ENCODE measurements at places on chromosomes 16 and 17. TPM values are rescaled to one million over a fixed set of nuclear protein-coding genes. Genes with fewer than 3 reads are reported as not detected.
A peak's percentile ranks its signal among the peaks of the same experiment; 100 is the strongest.

KRT40 gene
- not detected for total RNA-seq

CACNG3 gene
- not detected for total RNA-seq

JMJD8 gene
- 64.5 TPM for total RNA-seq

TP53TG3B gene
- not detected for total RNA-seq

GRB7 gene
- total RNA-seq = not detected

CDRT15L2 gene
- not detected for total RNA-seq

C16orf95 gene
- 8.8 TPM for total RNA-seq

CLTC gene
- total RNA-seq = 244 TPM

MYH11 gene
- total RNA-seq = 0.09 TPM

GRCh38 chr17:72004611-72005331, 116.0 kb upstream of the SOX9 start:
- no peaks in the 10 kb centered on the region for H3K4me1 ChIP-seq
- no peak overlapping the region for H3K4me3 ChIP-seq
- no peak for DNase-seq
- H3K27me3 ChIP-seq = no peaks in the 10 kb centered on the region
- H3K27ac ChIP-seq = no peak overlapping the region

GRCh38 chr17:58072862-58073261, 10.4 kb upstream of the DYNLL2 start:
- no peak for DNase-seq
- peaks cover 9% of the 10 kb centered on the region for H3K4me1 ChIP-seq
- H3K4me3 ChIP-seq = peak overlapping the region; percentile 1
- H3K27me3 ChIP-seq = peaks cover 4% of the 10 kb centered on the region
- H3K27ac ChIP-seq = no peak overlapping the region

DNA sequence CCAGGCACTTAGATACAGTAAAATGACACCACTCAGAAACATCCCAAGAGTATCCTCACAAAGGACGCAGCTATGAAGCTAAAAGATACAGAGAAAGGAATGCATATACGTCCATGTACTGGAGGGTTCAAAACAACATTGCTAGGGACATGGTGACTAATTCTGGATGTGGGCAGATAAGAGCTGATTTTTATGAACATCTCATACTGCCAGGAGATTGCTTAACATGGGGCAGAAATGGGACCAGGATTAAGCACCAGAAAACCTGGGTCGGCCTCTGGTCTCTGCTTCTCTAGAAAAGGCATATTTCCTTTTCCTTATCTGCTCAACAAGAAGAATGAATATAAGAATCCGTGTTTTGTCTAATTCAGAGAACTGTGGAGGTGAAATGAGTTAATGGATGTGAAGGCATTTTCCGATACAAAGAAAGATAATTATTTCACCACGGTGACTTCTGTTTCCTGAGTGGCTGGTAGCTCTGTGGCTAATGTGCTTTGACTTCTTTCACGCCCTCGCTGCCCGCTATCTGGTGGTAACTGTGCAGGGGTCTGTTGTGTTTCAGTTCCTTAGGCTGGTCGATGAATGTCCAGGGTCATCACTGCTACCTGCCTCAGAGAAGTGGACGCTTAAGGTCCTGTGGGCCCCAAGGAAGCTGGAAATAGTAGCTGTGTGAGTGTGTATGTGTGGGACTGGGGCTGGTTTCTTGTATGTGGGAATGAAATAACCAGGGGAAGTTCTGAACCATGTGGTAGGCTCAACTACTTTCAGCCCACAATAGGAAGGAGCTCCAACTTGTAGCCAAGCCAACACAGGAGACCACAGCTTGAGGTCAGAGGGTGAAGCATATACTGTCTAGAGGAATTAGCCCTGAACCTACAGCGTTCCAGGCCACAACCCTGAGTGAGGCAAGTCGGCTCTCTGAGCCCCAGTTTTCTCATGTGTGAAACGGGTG, 15.8 kb upstream of the CCL5 start:
- H3K27ac ChIP-seq = peak overlapping the region; percentile 58
- H3K4me1 ChIP-seq = no peaks in the 10 kb centered on the region
- H3K36me3 ChIP-seq = no peaks in the 10 kb centered on the region

DNA sequence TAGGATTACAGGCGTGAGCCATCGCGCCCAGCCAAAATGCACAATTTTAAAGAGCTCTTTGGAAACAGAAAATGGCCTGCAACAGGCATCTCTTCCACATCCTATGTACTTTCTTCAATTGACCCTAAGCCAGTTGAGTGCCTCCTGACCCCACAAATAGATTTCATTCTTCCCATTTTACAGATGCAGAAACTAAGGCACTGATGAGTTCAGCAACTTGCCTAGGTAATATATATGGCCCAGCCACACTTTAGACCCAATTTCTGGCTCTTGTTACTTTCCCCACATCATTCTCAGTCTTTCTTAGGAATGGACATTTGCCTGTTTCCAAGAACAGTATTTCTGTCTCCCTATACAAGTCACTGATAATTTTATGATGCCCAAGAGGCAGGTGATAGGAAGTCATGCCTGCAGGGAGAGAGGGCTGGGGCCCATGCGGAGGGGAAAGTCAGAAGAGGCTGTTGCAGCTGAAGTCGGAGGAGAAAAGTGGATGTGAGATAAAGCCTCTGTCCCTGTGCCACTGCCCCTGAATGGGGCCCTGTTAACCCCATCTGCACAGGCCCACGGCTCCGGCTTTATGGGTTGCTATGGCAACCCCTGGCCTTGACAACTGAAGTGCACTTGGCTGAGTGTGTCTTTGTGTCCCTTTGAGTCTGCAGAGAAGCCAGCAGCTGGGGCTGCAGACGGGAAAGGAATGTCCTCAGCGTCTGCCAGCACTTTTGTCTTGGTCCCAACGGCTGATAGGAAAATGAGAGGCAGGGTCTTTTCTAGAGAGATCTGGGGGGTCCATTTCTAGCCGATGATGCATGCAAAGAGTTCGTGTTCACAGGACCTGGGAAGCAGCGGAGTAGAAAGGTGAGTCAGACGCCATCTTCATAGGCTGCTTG, 45.9 kb downstream of the ABAT start:
- H3K4me3 ChIP-seq = no peak overlapping the region
- peak; percentile 73 for DNase-seq
- no peak overlapping the region for H3K27ac ChIP-seq
- H3K27me3 ChIP-seq = no peaks in the 10 kb centered on the region

- no peak for DNase-seq
- no peak overlapping the region for H3K27ac ChIP-seq
- H3K36me3 ChIP-seq = no peaks in the 10 kb centered on the region
- peaks cover 47% of the 10 kb centered on the region for H3K27me3 ChIP-seq
These were observed 2.3 kb upstream of the IL4R start for GRCh38 chr16:27311448-27311830.

- DNase-seq = no peak
- no peak overlapping the region for H3K27ac ChIP-seq
- peaks cover 6% of the 10 kb centered on the region for H3K27me3 ChIP-seq
- H3K36me3 ChIP-seq = no peaks in the 10 kb centered on the region
These were observed 9.9 kb downstream of the CYGB start for GRCh38 chr17:76527430-76528111.

DNA sequence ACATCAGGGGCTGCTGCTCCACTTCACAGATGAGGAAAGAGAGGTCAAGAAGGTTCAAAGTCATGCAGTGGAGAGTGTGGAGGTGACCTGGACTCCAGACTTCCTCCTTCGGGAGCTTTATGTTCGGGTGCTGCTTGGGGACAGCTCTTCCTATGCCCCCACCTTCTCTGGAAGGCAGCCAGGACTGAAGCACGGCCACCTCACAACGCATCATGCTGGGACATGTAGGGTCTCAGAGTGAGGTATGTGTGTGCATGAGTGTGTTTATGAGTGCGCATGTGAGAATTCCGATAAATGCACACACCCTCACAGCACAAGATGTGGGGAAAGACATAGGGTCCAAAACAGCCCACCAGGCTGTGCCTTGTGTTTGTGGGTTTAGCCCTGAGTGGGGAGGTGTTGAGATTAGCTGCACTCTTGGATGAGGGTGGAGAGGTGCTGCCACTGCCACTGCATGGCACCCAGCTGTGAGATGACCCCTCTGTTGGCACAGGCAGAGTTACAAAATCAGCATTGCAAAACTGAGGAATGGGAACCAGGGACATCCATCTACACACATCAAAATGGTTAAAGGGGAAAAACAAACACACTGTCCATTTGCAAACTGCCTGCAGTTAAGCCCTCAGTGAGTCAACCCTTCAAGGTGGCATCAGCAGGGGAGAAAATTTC, 367.4 kb downstream of the SEC14L1 start:
- H3K4me1 ChIP-seq = no peaks in the 10 kb centered on the region
- no peak for DNase-seq
- no peak overlapping the region for H3K4me3 ChIP-seq
- no peaks in the 10 kb centered on the region for H3K27me3 ChIP-seq
- peaks cover 7% of the 10 kb centered on the region for H3K36me3 ChIP-seq

DNA sequence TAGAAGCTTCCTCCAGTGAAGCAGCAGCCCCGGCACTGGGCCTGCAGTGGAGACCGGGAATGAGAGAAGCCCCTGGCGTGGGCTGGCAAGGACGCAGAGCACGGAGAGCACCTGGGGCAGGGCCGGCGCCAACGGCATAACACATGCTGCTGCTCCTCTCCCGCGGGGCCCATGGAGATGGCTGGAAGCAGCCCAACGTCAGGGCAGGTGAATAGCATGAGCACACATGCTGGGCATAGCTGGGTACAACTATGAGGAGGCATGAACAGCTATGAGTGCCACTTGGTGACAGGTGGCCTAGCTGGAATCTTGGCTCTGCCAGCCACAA, 46.4 kb downstream of the IRF8 start:
- no peak overlapping the region for H3K4me3 ChIP-seq
- no peaks in the 10 kb centered on the region for H3K36me3 ChIP-seq
- no peak overlapping the region for H3K27ac ChIP-seq
- peaks cover 44% of the 10 kb centered on the region for H3K27me3 ChIP-seq
- DNase-seq = no peak

GRCh38 chr16:81517629-81518438, 73.2 kb downstream of the CMIP start:
- no peak overlapping the region for H3K4me3 ChIP-seq
- no peak overlapping the region for H3K27ac ChIP-seq
- H3K4me1 ChIP-seq = peaks cover 41% of the 10 kb centered on the region
- no peaks in the 10 kb centered on the region for H3K27me3 ChIP-seq
- peaks cover 6% of the 10 kb centered on the region for H3K36me3 ChIP-seq
- no peak for DNase-seq

GRCh38 chr17:10192972-10193371, 5.4 kb downstream of the GAS7 start:
- no peak overlapping the region for H3K27ac ChIP-seq
- H3K27me3 ChIP-seq = peaks cover 73% of the 10 kb centered on the region
- no peak overlapping the region for H3K4me3 ChIP-seq
- peaks cover 2% of the 10 kb centered on the region for H3K36me3 ChIP-seq

DNA sequence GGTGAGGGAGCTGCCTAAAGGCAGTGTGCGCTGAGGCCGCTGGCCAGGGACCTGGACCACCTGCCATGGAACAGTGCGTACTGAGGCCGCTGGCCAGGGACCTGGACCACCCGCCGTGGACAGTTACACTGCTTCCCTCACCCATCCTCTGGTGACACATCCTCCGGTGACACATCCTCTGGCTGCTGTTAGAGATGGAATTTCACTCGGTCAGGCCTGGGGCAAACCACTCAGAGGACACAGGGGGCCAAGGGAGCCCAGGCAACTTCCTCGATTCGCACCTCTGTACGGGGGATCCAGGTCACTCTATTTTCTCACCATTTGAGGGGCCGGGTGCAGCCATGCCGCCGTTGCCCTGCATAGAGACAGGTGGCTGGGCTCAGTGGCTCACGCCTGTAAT, 32.4 kb upstream of the RPTOR start:
- no peaks in the 10 kb centered on the region for H3K36me3 ChIP-seq
- H3K4me1 ChIP-seq = no peaks in the 10 kb centered on the region
- no peak overlapping the region for H3K4me3 ChIP-seq

- DNase-seq = peak; percentile 84
- H3K4me3 ChIP-seq = peak overlapping the region; percentile 56
- no peak overlapping the region for H3K27ac ChIP-seq
These were observed 5.5 kb downstream of the GAS2L2 start for GRCh38 chr17:35747540-35748017.

- H3K27me3 ChIP-seq = no peaks in the 10 kb centered on the region
- H3K27ac ChIP-seq = peak within 1 kb of the TSS; percentile 96
- peaks cover 3% of the 10 kb centered on the region for H3K36me3 ChIP-seq
- peak within 1 kb of the TSS; percentile 94 for H3K4me3 ChIP-seq
- H3K4me1 ChIP-seq = peaks cover 32% of the 10 kb centered on the region
These were observed at the start of gene USB1 for GRCh38 chr16:58000706-58001676. Gene USB1 (plus strand): TSS chr16:58001407. CDS start chr16:58001484, 77 bp downstream.

DNA sequence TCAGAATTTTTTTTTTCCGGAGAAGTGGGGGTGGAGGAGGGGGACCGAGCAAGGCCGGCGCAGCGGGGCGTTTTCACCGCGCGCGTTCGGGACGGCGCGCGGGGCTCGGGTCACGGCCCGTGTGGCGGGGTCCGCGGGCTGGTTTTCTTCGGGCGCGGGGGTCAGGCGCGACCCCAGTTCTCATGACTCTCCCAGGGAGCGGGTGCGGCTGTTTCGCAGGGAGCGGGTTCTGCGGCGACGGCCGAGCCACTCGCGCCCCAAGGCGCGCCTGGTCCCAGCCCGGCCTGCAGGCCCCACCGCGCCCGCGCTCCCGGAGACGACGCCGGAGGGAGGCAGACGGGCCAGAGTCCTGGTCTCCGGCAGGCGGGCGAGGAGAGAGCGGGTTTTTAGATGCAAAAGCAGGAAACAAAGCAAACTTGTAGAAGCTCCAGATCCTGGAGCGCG, 1.0 kb downstream of the BAHCC1 start:
- no peak overlapping the region for H3K27ac ChIP-seq
- peaks cover 31% of the 10 kb centered on the region for H3K27me3 ChIP-seq
- peaks cover 12% of the 10 kb centered on the region for H3K36me3 ChIP-seq

DNA sequence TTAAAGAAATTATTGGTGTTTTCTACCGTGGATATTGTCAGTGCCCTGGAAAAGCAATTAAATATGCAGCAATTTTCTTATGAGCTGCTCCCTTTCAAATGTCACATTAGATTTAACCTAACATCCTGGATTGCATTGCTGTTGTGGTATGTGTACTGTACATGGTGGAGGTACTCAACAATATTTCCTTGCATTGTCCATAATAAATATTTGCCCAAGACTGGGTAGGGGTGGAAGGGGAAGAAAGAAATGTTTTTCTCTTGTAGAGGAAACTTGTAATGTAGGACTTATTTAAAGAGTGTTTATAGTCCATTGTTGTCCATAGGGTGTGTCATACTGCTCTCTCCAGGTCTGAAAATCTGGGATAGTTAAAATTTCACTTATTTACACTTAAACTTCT, 346.2 kb upstream of the TBX2 start:
- H3K4me3 ChIP-seq = no peak overlapping the region
- H3K4me1 ChIP-seq = peaks cover 28% of the 10 kb centered on the region
- peak overlapping the region; percentile 53 for H3K27ac ChIP-seq
- no peaks in the 10 kb centered on the region for H3K36me3 ChIP-seq
- H3K27me3 ChIP-seq = no peaks in the 10 kb centered on the region

- peak overlapping the region; percentile 2 for H3K27ac ChIP-seq
- H3K27me3 ChIP-seq = no peaks in the 10 kb centered on the region
- no peak overlapping the region for H3K4me3 ChIP-seq
- no peaks in the 10 kb centered on the region for H3K36me3 ChIP-seq
These were observed 37.5 kb downstream of the IL21R start for GRCh38 chr16:27439271-27440018.

GRCh38 chr17:44144966-44145739, 3.4 kb downstream of the HROB start:
- no peak for DNase-seq
- H3K27ac ChIP-seq = peak overlapping the region; percentile 35
- H3K4me3 ChIP-seq = peak overlapping the region; percentile 63
- no peaks in the 10 kb centered on the region for H3K27me3 ChIP-seq
- H3K36me3 ChIP-seq = no peaks in the 10 kb centered on the region
- peaks cover 11% of the 10 kb centered on the region for H3K4me1 ChIP-seq

GRCh38 chr17:79971651-79972050, 64.0 kb downstream of the TBC1D16 start:
- H3K36me3 ChIP-seq = peaks cover 5% of the 10 kb centered on the region
- H3K4me3 ChIP-seq = no peak overlapping the region
- H3K4me1 ChIP-seq = peaks cover 11% of the 10 kb centered on the region
- H3K27me3 ChIP-seq = no peaks in the 10 kb centered on the region
- H3K27ac ChIP-seq = no peak overlapping the region

All from neural crest cell (in vitro differentiated cells).